ENCODE measurements at places on chromosomes 3 and 15.
A peak's percentile ranks its signal among the peaks of the same experiment; 100 is the strongest.

DNA sequence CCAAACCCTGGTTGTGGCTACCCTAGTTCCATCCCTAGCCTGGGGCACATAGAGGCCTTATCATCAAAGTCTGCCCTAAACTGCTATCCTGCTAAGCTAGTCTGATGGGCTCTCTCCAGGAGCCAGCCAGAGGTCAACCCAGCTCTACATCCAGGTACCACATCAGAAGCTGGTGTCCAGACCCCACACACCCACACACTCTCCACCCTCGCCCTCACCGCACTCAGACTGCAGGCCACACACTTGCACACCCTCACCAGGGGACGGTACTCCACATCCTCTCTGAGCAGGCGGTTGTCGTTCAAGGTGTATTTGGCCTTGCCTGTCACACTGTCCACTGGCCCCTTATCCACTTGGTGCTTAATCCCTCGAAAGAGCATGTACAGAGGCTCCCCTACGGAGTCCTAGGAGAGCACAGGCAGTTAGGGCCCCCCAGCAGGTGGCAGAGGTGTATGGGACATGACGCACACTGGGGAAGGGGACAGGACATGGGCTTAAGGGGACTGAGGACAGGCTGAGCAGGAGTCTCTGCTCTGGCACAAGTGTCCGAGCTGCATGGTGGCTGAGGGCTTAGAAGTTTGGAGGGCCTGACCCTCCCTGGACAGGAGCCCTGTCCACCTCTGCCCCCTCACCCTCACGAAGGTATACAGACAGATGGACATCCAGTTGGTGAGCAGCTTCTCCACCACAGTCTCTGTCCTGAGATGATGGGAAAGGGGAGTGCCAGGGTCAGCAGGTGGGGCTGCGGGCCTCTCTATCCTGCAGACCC, 18.1 kb downstream of the PLXNB1 start:
- H3K27me3 ChIP-seq: no peaks in the 10 kb centered on the region
- peak overlapping the region; percentile 84 for H3K27ac ChIP-seq
- DNase-seq: peak; percentile 11
- no peak overlapping the region for H3K4me3 ChIP-seq

- no peaks in the 10 kb centered on the region for H3K27me3 ChIP-seq
- DNase-seq: no peak
- peak overlapping the region; percentile 23 for H3K4me3 ChIP-seq
These were observed 360.5 kb upstream of the NAALADL2 start for GRCh38 chr3:174498638-174499037.

GRCh38 chr15:69701198-69701597, 248.6 kb downstream of the RPLP1 start:
- no peaks in the 10 kb centered on the region for H3K27me3 ChIP-seq
- H3K27ac ChIP-seq: no peak overlapping the region
- no peaks in the 10 kb centered on the region for H3K4me1 ChIP-seq
- H3K36me3 ChIP-seq: no peaks in the 10 kb centered on the region

DNA sequence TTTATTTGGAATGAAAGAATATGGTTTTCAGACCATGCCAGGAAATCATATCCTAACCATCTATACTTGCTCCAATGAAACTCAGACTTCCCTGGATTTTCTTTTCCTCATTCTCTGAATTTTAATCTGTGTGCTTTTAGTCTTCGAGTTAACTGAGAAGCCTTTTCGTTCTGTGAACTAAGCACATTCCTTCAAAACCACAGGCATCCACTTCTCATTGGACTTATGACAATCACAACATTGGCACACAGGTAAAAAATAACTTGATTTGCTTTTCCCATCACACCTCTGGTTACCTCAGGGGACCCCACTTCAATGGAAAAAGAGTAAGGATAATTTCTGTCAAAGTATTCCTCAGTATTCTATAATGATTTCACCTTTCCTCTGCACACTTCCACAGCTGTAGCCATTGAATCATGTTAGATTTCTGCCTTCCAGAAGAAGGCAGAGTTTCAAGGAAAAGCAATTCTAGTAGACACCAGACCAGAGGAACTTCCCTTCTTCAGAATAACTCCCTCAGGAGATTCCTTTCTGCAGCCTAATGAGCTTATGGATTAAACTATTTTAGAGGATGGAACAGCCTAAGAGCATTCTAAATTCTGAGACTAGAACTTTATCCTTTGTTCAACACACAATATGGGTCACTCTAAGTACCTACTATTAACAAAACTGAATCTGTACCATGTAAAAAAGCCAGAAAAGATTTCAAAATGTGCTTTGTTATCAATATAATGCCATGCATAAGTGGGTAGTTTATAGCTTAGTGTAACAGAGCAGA, 15.9 kb downstream of the COMMD2 start:
- no peaks in the 10 kb centered on the region for H3K27me3 ChIP-seq
- no peak for DNase-seq
- no peak overlapping the region for H3K4me3 ChIP-seq
- H3K27ac ChIP-seq: no peak overlapping the region

DNA sequence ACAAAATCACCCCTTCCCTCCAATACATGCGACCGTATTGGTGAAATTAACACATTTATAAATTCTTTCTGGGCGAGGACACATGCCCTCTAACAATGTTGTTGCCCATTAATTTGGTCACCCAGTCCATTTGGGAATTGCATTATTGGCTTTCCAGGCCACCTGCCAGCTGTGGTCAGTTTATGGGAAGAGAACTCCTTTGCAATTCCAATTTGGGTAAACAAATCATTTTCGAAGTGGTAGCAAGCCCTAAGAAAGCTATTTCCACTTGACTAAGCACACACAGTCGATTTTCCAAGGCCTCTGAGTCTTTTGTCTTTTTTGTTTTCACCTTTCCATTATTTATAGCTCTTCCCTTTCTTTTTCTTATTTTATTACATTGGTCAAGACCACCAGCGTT, 362.3 kb upstream of the RGMA start:
- H3K27me3 ChIP-seq: no peaks in the 10 kb centered on the region
- no peak overlapping the region for H3K27ac ChIP-seq
- H3K36me3 ChIP-seq: no peaks in the 10 kb centered on the region
- DNase-seq: peak; percentile 69
- H3K4me1 ChIP-seq: peaks cover 15% of the 10 kb centered on the region
- no peak overlapping the region for H3K4me3 ChIP-seq

GRCh38 chr15:89150762-89151664, 62.8 kb downstream of the ABHD2 start:
- H3K4me1 ChIP-seq: no peaks in the 10 kb centered on the region
- DNase-seq: no peak
- no peak overlapping the region for H3K4me3 ChIP-seq
- no peak overlapping the region for H3K27ac ChIP-seq

- no peaks in the 10 kb centered on the region for H3K27me3 ChIP-seq
- no peak overlapping the region for H3K4me3 ChIP-seq
- H3K36me3 ChIP-seq: no peaks in the 10 kb centered on the region
- DNase-seq: no peak
- H3K27ac ChIP-seq: no peak overlapping the region
- H3K4me1 ChIP-seq: no peaks in the 10 kb centered on the region
These were observed 214.3 kb upstream of the FEZF2 start for GRCh38 chr3:62587579-62588031.

DNA sequence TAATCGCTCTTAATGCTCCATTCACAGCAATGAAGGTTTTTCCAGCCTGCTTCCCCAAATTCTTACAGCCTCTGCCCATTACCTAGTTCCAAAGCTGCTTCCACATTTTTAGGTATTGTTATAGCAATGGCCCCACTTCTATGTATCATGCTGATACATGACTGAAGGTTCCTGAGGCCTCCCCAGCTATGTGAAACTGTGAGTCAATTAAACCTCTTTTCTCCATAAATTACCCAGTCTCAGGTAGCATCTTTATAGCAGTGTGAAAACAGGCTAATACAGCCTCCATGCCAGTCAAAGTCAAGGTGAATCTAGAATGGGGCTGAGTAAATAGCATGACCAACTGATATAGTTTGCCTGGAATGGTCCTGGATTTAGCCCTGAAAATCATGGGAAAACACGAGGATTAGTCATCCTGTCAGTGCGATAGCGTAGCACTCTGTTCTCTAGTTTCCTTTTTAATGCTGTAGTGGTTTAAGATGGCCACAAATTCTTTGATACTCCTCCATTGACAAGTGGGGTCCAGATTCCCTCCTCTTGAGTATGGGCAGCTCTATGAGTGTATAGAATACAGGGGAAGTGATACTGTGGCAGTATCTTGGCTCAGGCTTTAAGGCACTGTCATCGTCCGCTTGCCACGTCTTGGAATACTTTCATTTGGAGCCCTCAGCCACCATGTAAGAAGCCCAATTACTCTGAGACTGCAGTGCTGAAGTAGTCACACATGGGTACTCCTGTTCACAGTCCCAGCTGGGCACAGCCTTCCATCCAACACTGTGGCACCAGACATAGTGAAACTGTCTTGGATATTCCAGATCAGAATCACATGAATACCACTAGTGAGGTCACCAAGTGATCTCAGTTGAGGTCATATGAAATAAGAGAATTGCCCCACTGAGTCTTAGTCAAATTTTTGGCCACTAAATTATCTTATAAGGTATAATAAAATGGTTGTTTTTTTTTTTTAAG, 94.0 kb upstream of the PLCL2 start:
- no peak overlapping the region for H3K4me3 ChIP-seq
- no peaks in the 10 kb centered on the region for H3K36me3 ChIP-seq
- no peaks in the 10 kb centered on the region for H3K4me1 ChIP-seq
- no peak for DNase-seq
- no peak overlapping the region for H3K27ac ChIP-seq

DNA sequence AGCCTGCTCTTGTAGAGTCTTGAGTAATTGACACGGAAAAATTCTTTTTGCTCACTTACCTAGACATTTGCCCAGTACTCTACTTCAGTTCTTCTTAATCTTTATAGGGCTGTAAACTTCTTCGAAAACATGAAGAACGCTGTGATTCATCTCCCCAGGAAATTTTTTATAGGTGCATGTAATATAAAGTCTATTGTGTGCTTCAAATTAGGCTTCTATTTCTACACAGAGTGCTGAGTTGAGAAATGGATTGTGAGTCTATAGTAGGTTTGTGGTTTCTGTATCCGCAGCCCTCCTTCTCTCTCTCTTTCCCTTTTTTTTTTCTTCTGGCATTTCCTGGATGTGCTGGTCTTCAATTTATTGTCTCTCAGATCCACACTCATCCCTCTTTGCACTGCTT, 183.3 kb upstream of the DCBLD2 start:
- H3K27ac ChIP-seq: no peak overlapping the region
- DNase-seq: no peak
- H3K4me1 ChIP-seq: no peaks in the 10 kb centered on the region
- H3K27me3 ChIP-seq: no peaks in the 10 kb centered on the region
- H3K4me3 ChIP-seq: no peak overlapping the region

- no peak overlapping the region for H3K4me3 ChIP-seq
- no peak for DNase-seq
- H3K27ac ChIP-seq: no peak overlapping the region
- H3K4me1 ChIP-seq: no peaks in the 10 kb centered on the region
These were observed 321.1 kb downstream of the UACA start for GRCh38 chr15:70442211-70442610.

- no peak overlapping the region for H3K27ac ChIP-seq
- H3K36me3 ChIP-seq: no peaks in the 10 kb centered on the region
- no peak overlapping the region for H3K4me3 ChIP-seq
- DNase-seq: no peak
These were observed 448.6 kb upstream of the CBLB start for GRCh38 chr3:106317141-106318055.

DNA sequence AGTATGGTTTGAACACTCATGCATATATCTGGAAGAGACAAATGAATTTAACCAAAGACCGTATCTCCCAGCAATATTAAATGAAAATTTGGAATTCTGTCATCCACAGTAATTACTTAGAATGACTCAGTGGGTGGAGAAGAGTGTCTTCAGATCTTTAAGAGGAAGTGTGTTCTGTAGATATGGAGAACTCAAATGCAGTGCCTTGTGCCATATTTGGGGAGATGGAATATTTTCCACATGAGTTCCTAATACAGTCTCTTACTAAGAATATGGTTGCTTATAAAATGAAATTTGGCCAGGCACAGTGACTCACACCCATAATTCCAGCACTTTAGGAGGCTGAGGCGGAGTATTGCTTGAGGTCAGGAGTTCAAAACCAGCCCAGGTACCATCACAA, 40.5 kb downstream of the ANO10 start:
- H3K4me1 ChIP-seq: peaks cover 27% of the 10 kb centered on the region
- no peak for DNase-seq
- H3K27me3 ChIP-seq: no peaks in the 10 kb centered on the region
- H3K4me3 ChIP-seq: no peak overlapping the region
- peaks cover 2% of the 10 kb centered on the region for H3K36me3 ChIP-seq
- H3K27ac ChIP-seq: no peak overlapping the region

- no peak for DNase-seq
- H3K27ac ChIP-seq: no peak overlapping the region
- H3K36me3 ChIP-seq: no peaks in the 10 kb centered on the region
- H3K4me3 ChIP-seq: no peak overlapping the region
These were observed 51.0 kb downstream of the CACNA1D start for GRCh38 chr3:53545310-53545995.

GRCh38 chr3:18295171-18295920, 129.8 kb downstream of the SATB1 start:
- no peaks in the 10 kb centered on the region for H3K36me3 ChIP-seq
- H3K27me3 ChIP-seq: no peaks in the 10 kb centered on the region
- no peaks in the 10 kb centered on the region for H3K4me1 ChIP-seq
- no peak overlapping the region for H3K27ac ChIP-seq

DNA sequence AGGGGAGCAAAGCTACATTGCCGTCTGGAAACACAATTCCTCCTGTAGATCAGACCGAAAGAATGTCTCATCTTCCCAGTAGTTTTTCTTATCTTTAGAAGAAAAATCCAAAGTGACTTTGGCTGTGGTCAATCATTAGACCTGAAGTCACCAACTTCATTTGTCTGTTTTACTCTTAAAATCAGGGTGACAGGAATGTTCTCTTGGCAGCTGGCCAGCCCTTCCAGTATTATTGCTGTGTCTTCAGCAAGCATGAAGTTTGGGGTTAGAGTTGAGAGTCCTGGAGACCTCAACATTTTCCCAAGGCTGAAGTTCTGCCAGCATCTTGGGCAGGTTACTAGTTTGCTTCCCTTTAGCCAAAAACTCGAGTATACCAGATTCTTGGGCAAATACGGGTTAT, 32.5 kb downstream of the RSL24D1 start:
- no peak for DNase-seq
- H3K4me1 ChIP-seq: no peaks in the 10 kb centered on the region
- H3K4me3 ChIP-seq: no peak overlapping the region
- H3K27me3 ChIP-seq: no peaks in the 10 kb centered on the region
- H3K36me3 ChIP-seq: no peaks in the 10 kb centered on the region

- no peak for DNase-seq
- H3K36me3 ChIP-seq: no peaks in the 10 kb centered on the region
- no peaks in the 10 kb centered on the region for H3K27me3 ChIP-seq
- no peak overlapping the region for H3K27ac ChIP-seq
- H3K4me1 ChIP-seq: no peaks in the 10 kb centered on the region
These were observed 29.8 kb upstream of the ARHGEF3 start for GRCh38 chr3:56831572-56831971.

DNA sequence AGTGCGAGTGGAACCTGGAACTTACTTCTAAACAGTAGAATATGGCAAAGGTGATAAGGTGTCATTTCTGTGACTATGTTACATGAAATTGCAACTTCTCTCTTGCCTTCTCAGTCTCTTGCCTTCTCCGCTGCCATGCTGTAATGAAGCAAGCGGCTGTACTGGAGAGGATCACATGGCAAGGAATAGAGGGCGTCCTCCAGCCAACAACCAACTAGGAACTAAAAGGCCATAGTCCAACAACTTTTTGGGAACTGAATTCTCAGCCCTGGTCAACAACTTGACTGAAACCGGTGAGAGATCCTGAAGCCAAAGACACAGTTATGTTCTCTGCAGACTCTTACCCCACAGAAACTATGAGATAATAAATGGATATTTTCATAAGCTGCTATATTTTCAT, 143.5 kb downstream of the P3H2 start:
- H3K36me3 ChIP-seq: no peaks in the 10 kb centered on the region
- H3K27ac ChIP-seq: no peak overlapping the region
- H3K4me1 ChIP-seq: peaks cover 11% of the 10 kb centered on the region
- DNase-seq: no peak
- H3K4me3 ChIP-seq: no peak overlapping the region

Data from tibial artery (tissue), 4 donors.